Posterior vena cava (tissue), 2 donors: ENCODE measurements at places on chromosomes 2 and 18. TPM values are rescaled to one million over a fixed set of nuclear protein-coding genes. Genes with fewer than 3 reads are reported as not detected.
A peak's percentile ranks its signal among the peaks of the same experiment; 100 is the strongest.

- no peak for DNase-seq
Measured at GRCh38 chr2:222399038-222399783, 25.1 kb upstream of the SGPP2 start.

- no peak for DNase-seq
Measured at GRCh38 chr2:202140522-202141252, 67.6 kb downstream of the KIAA2012 start.

RNF152 gene
- total RNA-seq: 17.3 TPM

PPP1R1C gene
- total RNA-seq: 0.43 TPM

DNA sequence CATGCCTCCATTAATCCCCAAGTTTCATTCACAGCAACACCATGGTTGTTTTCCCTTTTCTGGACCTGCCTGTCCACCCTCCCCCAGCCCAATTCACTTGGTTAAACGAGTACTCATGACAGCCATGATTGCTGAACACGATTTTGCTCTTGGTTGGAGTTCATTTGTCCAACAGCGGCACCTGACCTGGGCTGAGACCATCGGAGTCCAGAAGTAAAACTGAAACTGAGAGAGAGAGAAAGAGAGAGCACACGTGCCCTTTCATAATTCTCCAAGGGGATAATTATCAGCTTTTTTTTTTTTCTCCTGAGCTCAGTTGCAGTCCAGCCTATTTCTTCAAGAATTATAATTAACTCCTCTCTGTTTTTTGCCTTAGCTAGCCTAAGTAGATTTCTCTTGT, 13.7 kb upstream of the KIF5C start:
- no peak for DNase-seq

NAB1 gene
- 40.9 TPM for total RNA-seq

GRCh38 chr2:100235098-100235497, 87.2 kb downstream of the LONRF2 start:
- peak; percentile 66 for DNase-seq

GRCh38 chr2:51633073-51633472, 601.1 kb upstream of the NRXN1 start:
- no peak for DNase-seq

DNA sequence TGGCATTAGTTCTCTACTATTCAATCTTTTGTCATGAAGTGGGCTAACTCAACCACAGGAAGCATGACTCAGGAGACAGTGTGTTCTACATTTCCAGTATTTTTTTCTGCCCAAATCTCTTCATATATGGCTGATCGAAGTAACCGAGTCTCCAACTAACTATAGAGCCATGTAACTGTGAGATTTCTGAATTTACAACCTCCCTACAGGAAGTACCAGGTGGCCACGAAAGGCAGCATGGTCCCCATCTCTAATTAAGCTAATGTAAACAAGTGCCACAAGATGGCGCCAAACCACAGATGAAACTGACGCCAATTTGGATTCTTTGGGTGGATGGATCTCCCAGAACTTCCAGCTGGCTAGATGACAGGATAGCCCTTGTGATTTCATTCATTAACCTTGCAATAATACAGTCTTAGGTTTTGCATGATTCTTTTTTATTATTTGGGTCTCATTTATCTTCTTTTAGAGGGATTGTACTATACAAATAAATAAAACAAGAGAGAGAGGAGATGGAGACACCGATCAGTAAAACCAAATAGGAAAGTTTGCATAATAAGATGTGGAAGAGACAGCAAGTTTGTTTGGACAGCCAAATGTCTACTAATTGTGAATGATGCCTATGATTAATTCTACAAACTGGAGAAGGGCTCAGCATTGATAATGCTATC, 18.3 kb upstream of the ARHGAP15 start:
- DNase-seq: peak; percentile 73
